Activated T-helper 1 cell treated with anti-CD3 and anti-CD28 coated beads, Interleukin-2, amount 50 U/mL, for 16 hours (primary cell): ENCODE measurements at places on chromosomes 1 and 21.

DNA sequence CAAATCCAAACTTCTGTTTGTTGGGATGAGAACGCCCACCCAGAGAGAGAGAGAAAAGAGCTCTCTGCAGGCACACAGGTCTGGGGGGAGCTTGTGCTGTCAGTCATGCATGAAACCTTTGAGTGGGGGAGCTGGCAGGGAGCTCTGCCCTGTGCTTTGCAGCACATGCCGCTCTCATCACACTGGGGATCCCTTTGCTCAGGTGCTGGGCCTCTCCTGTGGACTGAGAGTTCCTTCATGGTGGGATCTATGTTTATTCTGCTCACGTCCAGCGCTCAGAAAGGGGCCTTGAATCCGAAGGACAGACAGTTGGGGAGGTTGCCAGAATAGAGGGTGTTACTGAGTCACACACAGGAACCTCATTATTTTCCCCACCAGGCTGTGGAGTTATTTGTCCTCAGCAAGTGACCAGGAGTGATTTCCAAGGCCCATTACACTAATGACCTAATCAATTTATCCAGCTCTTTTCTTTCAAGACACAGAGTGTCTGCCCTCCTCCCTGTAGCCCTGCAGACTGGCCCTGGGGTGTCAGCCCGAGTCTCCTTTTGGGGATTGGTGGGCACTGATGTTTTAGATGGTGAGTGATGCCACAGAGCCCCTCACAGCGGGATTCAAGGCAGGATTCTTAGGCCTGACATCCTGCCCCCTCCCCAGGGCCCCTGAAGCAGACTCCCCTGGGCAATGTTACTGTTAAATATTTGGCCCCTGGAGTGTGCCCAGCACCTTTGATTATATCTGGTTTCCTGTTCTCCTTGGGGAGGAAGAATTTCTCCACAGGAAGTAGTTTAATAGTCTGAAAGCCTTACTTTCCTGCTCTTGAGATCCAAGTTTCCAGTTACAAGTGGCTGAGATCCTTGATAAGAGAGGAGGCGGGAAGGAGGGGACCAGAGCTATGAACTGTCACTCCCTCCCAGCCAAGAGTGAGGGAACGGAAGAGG is 22.3 kb downstream of the MYBPH start:
- no peak for DNase-seq

GRCh38 chr1:96095849-96096612 is 625.6 kb upstream of the PTBP2 start:
- no peak for DNase-seq

GRCh38 chr1:4500441-4500840 is 154.0 kb upstream of the AJAP1 start:
- no peak for DNase-seq

GRCh38 chr1:6703016-6703415 is 1.4 kb upstream of the DNAJC11 start:
- no peak for DNase-seq

DNA sequence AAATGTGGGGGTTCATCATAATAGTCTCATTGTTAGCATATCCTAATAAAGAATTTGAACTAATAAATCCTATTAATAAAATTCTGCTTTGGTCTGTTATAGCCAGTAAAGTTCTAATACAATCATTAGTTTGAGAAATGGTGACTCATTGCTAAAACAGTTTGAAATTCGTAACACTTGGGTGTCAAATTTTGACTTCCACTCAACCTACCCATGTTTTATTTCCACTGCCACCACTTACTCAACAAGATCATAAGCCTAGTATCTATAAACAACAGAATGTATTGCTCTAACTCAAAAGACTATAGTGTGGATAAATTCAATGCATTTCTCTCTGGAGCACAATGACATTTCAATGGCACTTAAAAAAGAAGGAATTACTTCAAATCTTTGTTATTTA is 29.1 kb downstream of the LGALS8 start:
- DNase-seq = no peak

GRCh38 chr1:159207774-159208173 is 3.1 kb downstream of the ACKR1 start:
- no peak for DNase-seq

DNA sequence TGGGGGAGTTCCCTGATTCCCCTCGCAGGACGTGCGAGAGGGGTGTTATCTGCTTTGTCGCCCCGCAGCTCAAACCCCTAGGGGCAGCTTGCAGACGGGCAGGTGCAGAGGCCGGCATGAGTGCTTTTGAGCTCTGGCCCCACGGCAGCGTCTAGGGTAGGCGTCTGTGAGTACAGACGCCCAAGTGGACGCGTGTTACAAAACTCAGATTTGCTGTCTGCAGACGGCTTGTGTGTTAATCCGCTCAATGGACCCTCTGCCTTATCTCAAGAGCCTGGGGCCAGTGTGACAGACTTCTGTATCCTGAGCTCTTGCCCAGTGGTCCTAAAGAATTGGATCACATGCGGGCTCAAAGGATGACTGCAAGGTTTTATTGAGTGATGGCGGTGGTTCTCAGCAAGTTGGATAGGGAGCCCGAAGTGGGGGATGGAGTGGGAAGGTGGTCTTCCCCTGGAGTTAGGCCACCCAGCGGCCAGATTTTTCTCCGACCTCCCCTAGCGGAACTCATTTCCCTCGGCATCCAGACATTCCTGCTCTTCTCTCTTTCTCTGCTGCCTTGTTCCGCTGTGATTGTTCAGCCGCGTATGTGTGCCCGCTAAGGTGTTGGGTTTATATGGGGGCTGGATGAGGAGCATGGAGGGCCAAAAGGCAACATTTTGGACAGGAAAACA is 9.4 kb downstream of the CFHR4 start:
- DNase-seq = no peak

DNA sequence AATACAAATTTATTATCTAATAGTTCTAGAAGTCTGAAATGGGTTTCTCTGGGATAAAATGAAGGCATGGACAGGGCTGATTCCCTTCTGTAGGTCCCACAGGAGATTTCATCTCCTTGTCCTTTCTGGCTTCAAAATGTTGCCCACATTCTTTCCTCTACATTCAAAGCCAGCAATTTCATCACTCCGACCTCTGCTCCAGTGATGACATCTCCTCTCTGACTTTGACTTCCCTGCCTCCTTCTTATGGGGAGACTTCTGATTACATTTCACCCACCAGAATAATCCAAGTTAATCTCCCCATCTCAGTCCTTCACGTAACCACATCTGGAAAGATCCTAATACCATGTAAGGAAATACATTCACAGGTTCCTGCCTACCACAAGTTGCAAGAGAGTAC is 358.0 kb upstream of the C1orf87 start:
- no peak for DNase-seq

- no peak for DNase-seq
Observed at GRCh38 chr1:204894031-204894430, 23.4 kb downstream of the NFASC start.
